Caudate nucleus (tissue), 63 donors: ENCODE measurements at places on chromosomes 6 and 20.

DNA sequence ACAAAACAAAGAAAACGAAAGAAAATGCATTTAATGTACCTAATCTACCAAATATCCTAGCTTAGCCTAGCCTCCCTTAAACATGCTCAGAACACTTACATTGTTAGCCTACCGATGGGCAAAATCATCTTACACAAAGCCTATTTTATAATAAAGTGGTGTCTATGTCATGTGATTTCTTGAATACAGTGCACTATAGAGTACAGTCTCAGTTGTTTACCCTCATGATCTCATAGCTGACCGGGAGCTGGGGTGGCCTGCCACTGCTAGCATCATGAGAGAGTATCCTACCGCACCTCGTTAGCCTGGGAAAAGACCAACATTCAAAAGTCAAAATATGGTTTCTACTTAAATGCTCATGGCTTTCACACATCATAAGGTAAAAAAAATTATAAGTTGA lies 16.6 kb downstream of the GCNT2 start:
- no peak for DNase-seq

DNA sequence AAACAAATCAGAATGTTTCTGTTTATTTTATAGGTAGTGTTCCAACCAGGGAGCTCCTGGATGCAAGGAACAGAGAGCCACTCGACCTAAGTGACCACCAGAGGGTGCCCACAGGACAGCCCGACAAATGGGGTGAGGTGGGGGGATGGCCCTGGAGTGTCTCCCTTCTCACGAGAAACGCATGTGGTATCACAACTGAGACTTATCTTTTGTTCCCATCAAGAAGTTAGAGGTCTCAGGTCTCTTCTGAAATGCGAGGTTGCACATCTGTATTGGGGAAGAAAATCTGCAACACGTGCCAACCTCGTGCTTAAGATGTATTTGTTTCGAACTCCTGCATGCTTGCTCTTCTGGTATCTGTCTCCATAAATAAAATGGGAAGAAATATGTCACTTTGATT lies 104.0 kb downstream of the ISM1 start:
- no peak for DNase-seq

DNA sequence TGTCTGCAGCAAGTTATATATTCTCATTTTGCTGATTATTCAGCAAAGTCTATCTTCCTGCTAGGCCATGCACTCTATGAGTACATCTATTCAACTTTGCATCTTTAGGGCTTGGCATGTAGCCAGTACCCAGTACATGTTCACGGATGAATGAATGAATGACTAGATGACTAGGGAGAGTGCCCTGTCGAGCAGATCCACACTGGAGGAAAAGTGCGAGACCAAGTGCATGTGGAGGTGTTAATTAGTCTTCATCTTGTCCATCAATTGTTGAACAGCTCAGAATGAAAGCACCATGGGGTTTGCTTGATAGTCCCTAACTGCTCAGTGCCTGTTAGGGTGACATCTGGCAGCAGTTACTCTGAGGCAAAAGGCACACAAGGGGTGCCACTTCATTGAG lies 30.4 kb downstream of the TM9SF4 start:
- no peak for DNase-seq

DNA sequence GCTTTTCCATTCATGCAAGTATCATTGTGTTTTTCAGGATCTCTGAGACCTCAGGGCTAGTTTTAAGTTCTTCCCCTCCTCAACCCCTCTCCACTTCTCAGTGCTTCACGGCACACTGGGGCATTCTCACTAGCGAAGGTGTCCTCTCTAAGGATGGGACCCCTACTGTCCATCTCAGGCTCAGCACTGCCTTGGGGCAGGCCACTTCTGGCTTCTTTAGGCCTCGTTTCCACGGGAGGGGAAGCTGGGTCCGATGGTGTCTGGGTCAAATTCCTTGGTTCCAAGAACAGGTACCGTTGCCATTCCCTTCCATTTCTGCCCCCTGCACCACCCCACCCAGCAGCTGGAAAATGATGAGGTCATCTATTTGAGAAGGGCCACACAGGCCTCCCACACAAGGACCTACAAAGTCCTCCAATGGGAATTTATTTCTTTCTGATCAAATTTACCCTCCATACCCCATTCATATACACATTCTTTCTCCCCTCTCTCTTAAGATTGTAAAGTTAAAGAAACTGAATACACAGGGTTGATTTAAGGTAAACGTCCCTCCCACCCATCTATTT lies 17.2 kb downstream of the GNAS start:
- no peak for DNase-seq

- no peak for DNase-seq
Observed at GRCh38 chr6:98769546-98769945, 64.8 kb upstream of the POU3F2 start.

GRCh38 chr20:1663917-1664316 lies 6.3 kb upstream of the SIRPG start:
- DNase-seq = no peak

DNA sequence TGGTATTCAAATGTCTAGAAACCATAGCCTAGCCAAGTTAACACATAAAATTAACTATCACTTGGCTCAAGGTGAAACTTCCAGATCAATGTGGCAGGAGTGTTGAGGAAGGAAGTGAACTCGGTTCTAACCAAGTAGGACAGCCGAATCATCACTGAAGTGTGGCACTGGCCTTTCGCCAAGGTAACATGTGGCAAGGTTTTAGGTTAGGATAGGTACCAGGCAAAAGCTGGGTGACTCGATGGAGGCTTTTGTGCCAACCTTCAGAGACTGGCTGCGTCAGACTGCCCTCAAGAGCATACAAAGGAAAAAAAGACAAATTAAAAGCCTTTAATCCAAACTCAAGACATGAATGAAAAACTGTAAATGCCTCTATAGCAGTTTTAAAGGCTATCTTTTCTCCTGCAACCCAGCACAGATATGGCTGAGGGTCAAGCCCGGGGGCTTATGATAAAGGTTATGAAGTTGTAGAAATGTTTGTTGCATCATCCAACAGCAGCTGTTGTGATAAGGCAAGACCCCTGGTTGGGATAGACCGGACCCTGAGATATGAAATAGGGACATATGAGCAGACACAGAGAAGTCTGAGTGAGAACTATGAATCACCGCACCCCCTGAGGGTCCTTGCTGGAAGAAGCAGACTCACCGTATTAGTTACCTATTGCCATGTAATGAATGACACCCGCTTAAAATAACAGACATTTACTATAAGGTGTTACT lies 11.9 kb downstream of the PSMB9 start:
- no peak for DNase-seq

DNA sequence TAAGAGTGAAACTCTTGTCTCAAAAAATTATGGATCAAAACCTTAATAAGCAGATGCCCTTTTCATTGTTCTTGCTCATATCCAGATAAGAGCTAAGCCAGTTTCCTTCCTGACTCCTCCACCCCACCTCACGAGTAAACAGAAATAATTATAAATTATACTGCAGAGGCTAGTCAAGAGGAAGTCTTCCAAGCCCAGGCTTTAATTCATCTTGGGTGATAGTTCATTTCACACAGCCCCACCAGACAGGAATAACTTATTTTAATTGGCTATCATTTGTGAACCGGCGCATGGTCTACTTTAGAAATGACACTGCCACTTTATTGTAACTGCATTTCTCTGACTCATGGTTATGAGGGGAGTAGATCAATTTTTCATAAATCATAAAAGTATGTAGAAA lies 102.0 kb downstream of the BTBD3 start:
- DNase-seq = no peak

DNA sequence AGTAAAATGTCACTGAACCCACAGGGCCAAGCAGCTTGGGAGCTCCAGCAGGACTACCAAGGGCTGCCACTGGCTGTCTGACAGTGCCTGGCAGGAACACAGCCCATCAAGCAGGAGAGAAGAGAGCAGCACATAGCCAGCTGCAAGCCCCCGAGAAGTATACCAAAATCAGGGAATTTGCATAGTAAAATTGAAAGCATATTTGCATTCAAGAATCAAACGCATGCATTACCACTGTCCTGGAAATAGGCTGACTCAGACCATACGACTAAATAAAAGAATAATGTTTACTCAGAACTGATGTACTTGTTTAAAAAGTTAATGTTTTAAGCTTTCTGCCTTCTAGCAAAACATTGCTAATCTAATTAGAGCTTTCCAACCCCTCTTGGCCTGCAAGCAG lies 298.1 kb downstream of the TFAP2B start:
- no peak for DNase-seq

GRCh38 chr6:161130541-161130940 lies 139.0 kb downstream of the MAP3K4 start:
- DNase-seq = no peak

DNA sequence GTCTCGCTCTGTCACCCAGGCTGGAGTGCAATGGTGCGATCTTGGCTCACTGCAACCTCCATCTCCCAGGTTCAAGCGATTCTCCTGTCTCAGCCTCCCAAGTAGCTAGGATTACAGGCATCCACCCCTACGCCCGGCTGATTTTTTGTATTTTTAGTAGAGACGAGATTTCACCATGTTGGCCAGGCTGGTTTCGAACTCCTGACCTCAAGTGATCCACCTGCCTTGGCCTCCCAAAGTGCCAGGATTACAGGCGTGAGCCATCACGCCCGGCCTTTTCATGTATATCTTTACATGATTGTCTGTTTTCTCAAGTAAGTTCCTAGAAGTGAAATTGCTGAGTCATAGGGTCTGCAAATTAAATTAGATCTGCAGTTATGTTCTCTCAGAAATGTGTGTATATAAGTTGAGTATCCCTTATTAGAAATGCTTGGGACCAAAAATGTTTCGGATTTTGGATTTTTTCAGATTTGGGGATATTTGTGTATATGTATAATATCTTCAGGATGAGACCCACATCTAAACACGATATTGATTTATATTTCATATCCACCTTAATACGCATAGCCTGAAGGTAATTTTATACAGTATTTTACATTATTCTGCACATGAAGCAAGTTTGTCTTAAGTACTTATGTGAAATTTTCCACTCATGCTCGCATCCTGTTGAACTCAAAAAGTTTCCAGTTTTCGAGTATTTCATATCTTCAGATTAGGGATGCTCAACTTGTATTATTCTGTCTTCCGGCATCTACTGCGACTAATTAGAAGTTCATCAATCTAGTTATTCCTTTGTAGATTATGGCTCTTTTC lies 40.4 kb downstream of the TAB2 start:
- no peak for DNase-seq

DNA sequence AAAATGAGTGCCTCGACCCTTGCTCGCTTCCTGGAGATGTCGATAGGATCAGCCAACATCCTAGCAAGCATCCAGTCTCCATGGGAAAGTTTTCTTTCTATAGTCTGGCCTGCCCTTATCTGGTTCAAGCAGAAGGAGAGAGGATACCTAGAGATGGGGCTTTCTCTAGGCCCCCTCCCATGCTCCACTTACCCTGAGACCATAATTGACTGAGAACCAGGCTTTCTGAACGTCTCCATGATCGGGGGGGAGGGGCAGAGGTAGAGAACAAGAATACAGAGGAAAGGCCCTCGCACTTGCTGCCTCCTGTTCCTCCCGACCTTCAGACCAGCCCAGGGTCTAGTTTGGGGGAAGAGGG lies 31.6 kb upstream of the EPB41L1 start:
- DNase-seq = no peak

DNA sequence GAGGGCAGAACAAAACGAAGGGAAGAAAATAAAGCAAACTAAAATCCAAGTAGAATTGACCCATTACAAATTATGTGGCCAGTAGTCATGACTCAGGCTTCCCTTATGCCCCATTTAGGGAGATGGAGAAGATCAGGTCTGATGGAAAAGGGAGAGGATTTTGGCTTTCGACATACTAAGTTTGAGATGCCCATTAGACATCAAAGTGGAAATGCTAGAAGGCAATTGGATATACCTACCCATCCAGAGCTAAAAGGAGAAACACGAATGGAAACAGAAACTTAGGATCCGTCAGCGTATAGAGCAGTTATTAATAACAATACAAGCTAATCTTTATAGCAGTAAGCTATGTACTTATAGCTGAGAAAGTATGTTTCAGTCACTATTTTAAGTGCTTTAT lies 4.8 kb downstream of the TRPC4AP start:
- DNase-seq = no peak
